NCI-H748 treated with DMSO at 0.1 percent for 48 hours (cell line): ENCODE measurements at places on chromosomes 6 and 20.

DNA sequence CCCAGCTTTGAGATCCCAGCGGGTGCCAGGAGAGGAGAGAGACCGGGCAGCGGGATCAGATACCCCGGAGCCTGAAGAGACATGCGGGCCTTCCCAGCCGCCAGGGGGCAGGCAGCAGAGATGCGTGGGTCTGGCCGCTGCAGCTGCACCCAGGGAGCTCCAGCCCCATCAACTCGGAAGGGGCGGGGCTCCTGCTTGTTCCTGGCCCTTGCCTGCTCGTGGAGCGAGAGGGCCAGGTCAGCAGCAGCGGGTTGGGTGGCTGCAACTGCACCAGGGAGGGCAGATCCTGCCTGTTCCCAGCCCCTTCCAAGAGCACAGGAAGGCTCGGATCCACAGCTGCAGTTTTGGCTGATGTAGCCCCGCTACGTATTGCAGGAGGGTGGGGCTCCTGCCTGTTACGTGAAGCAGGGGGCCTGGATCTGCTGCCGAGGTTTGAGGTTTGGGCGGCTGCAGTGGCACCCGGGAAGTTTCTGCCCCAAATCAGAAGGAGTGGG, 532.8 kb downstream of the RFPL4B start:
- DNase-seq, result no peak

- no peak for DNase-seq
These were observed 440.0 kb downstream of the HAO1 start for GRCh38 chr20:7500231-7500663.

- no peak for DNase-seq
These were observed 270.4 kb upstream of the RSPO3 start for GRCh38 chr6:126848119-126848518.

DNA sequence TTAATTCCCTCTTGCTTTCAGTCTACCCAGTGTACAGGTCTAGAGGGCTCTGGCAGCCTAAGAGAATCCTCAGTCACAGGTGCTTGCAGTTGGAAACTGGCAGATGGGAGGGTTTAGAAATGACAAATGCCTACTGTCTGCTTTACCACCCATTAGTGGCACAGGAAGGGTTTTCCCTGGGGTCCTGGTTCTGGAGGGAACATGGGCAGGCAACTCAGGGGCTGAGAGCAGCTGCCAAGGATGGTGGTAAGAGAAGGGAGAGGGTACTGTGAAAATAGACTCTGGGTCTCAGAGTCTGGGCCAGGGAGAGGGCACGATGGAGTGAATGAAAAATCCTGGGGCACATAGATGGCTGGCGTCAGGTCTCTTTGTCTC, 103.5 kb downstream of the TCP11 start:
- no peak for DNase-seq

DNA sequence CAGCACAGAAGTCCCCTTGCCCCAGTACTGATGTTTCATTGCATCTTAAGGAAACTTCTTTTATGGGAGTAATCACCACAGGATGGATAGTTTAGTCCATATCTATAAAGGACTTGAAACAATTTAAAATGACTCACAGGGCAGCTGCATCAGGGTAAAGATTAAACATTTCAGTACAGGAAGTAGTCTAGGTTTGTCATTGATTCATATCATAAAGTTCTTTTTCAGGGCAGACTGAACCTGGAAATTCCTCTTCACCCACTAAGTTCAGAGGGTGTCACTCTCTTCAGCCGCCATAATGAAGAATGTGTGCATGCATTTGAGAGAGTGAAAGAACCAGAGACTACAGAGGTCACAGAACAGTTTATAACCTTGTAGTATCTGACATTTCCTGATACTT, 296.3 kb upstream of the JAG1 start:
- DNase-seq, result no peak

- peak; percentile 28 for DNase-seq
These were observed 72.6 kb upstream of the THBS2 start for GRCh38 chr6:169326067-169326799.

- DNase-seq, result no peak
These were observed 2.0 kb downstream of the OGFRL1 start for GRCh38 chr6:71290611-71291010.

DNA sequence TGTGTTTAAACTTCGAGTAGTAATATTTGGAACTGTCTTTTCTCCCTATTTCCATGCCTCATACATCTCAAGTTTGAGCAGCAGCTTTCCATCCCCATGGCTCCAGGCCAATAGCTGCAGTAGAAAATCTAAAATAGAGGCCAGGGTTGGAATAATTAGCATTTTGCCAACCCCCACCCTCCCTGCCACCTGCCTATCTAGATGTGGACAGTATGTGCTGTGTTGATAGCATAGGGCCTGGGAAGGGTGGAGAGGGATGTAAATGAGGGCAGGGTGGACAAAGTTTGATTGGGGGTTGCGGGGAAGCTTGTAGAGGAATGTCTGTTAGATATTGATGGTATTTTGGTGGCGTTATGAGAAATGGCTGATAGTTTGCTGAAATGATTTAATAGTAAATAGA, 5.6 kb downstream of the TOP1 start:
- no peak for DNase-seq

GRCh38 chr20:5172903-5173463, 46.2 kb downstream of the CDS2 start:
- DNase-seq, result no peak

DNA sequence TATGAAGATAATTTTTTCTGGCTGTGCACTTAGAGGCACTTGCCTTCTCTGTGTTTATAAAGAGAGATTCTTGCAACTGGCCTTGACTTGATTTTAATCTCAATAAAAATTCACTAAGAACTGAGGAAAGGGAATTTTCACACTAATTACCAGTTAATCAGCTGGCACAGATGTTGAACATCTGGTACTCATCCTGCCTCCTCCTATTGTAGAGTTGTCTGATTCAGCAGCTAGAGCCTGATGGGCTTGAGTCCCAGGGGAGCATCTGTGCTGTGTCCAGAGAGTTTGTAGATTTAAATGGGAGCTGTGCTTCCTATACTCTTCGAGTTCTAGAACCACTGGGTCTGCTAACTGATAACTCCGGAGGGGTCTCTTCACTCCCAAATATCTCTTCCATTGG, 284.4 kb upstream of the RNF24 start:
- DNase-seq, result no peak

- no peak for DNase-seq
These were observed 655.4 kb upstream of the PTCHD4 start for GRCh38 chr6:48766349-48766748.

DNA sequence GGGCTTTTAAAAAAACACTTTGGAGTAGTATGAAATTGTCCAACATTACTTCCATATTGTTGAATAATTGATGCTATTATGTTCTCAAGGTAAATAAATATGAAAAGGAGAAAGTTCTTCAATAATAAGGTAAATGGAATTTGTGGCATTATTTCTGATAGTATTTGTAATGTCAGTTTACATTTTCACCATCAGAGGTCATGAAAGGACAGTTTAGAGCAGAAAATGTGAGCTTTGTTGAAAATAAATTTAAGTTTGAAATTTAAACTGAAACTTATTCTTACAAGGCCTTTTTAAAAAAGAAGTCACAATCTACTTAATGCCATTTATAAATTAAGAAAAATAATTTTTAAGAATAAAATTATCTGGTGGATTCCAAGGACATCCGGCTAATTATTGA, 15.8 kb upstream of the CEP162 start:
- DNase-seq, result no peak

DNA sequence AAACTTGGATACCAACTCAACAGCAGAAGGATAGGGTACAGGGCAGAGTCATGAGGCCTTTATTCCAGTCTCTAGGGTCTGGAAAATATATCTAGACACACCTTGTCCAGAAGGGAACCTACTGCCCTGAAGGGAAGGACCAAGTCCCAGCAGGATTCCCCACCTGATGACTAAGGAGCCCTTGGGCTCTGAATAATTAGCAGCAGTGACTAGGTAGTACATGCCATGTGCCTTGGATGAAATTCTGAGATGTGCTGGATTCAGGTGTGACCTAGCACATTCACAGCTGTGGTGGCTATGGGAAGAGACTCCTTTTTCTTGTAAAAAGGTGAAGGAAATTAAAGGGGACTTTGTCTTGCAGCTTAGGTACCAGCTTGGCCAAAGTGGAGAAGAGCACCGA, 364.3 kb upstream of the PTCHD4 start:
- DNase-seq, result no peak

DNA sequence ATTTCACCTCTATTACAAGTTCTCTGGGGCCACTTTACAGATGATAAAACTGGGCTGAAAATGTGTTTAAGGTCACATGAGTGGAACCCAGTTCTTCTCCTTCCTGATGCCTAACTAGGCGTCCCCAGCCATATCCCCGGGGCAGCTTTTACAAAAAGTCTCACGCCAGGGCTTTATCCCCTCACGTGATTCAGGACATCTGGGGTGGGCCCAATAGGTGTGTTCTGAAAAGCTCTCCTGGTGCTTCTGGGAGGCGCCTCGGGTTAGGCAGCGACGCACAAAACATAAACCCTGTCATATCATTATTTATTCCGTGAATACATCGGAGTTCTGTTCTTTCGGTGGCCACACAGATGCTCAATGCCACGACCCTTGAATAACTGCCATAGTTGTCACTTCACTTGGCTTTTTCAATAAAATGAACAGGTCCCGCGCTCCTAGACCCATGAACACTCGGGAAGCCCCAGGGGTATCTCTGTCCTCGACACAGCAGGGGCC, 32.1 kb downstream of the SF3B5 start:
- DNase-seq, result no peak

DNA sequence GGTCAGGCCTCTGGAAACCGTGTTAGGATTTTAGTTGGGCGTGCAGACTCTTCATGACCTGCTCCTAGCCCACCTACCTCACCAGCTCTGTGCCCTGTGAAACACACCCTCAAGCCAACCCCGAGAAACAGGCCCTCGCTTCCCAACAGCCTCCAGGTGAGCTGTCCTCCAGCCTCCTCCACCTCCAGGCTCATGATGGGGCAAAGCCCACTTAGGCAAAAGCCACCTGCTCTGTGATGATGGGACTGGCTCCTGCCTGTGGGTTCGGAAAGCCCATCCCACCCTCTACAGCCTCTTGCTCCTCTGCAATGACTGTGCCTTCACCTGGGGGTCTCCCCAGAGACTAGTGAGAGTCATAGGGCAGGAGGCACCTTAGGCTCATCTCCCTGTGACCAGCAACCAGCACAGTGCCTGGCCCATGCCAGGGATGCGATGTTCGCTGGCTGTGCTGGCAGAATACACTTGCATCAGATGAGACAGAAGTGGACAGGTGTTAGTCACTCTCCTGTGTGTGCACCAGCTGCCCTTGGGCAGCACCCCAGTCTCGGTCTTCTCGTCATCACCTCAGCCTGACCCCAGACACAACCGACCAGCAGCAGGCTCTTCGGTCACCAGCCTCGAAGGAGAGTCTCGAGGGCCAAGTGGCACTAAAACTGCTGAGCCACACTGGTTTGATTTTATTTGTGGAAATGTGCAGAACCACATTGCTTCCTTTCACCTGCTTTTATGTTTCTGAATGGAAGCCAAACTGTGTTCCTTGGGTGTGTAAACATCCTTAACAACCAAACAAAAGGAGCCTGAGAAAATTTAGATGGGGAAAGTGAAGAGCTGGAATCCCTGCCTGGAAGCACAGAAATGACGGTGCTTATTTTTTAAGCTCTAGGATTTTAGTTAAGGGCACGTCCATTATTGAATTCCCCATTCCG, 10.7 kb downstream of the PXDC1 start:
- no peak for DNase-seq

- DNase-seq, result no peak
These were observed 88.0 kb downstream of the ATP9A start for GRCh38 chr20:51680067-51680749.

GRCh38 chr20:4306206-4306605, 290.8 kb upstream of the RNF24 start:
- DNase-seq, result no peak

GRCh38 chr6:137044366-137045221, at the start of gene IL20RA:
Gene IL20RA, minus strand, starts transcription at chr6:137044965. Its CDS starts 237 bp downstream, at chr6:137044728.
- no peak for DNase-seq

- no peak for DNase-seq
These were observed 21.1 kb downstream of the TMEM74B start for GRCh38 chr20:1163653-1164052.

GRCh38 chr6:128499079-128499731, 21.2 kb downstream of the PTPRK start:
- DNase-seq, result no peak

DNA sequence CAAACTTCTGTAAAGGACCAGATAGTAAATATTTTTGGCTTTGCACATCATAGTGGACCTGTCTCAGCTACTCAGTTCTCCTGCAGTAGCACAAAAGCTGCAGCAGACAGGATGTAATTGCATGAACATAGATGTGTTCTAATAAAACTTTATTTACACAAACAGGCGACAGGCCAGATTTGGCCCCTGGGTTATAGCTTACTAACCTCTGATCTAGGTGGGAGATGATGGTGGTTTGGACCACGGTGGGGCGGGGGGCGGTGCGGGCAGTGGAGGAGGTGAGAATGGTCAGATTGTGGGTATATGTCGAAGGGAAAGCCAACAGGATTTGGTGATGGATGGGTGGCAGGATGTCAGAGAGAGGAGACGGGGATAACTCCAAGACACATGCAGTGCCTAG, 196.3 kb downstream of the ZMYND8 start:
- DNase-seq, result no peak

DNA sequence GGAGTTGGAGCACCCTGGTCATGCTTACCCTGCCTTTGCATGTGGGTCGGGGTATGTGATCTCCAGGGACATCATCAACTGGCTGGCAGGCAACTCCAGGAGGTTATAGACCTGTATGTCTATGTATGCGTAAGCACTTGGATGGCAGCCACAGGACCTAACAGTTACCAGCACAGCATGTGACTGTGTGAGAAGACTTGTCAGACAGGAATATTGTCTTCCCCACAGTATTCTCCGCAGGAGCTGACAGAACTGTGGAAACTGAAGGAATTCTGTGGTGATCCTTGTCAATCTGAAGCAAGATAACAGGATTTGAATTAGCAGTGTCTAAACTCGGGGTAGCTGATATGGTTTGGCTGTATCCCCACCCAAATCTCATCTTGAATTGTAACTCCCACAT, 59.2 kb downstream of the TMEM244 start:
- no peak for DNase-seq

DNA sequence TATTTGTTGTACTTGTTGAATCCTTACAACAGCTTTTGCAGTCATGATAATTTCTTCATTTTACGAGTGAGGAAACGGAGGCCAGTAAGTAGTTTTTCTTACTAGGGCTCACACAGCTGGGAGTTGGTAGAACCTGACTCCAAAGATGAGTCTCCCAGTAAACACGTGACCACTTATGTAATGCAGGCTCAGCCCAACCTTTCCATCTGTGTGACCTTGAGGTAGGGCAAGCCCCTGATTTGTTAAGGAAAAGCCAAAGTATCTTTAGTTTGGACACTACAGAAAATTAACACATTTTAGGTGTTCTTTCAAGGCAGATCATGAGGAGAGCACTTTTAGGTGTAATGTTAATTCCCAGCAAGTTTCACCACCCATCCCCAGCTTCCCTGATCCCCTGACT, 111.3 kb downstream of the LRRC1 start:
- no peak for DNase-seq

DNA sequence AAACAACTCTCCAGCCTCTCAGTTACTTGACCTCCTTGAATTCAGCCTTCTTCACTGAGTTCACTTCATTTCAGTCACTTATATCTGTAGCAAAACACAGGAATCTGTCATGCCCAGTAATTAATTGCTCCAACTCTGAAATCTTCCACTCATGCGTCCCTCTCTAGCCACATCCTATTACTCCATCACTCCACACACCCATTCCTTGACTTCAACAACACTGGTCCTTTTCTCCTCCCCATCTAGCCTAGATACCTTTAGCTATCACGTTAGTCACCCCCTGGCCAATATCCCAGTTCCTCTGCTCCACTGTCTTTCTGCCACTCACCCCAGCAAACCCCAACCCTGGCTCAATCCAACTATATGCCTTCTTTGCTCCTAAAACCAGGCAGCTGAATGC, 7.7 kb downstream of the ZHX3 start:
- DNase-seq, result no peak
